IPS-NIHi11 (cell line): ENCODE measurements at places on chromosomes 7 and 10.

DNA sequence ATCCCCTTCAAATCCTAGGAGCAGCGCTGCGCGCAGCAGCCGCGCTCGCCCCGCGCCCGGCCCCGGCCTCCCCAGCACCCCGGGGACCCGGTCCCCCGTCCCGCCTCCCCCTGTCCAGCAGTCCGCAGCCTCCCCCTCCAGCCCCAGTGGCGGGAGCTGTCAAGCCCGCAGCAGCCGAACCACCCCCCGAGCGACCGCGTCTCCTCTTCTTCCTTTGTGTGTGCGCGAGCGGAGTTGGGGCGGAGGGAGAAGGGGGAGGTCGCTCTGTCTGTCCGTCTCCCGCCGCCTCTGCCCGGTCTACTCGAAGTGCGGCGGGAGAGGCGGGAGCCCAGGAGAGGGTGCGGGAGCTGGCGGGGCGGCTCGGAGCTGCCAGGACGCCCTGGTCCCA, 375 bp upstream of the CHN2 start:
- DNase-seq: peak; percentile 48

DNA sequence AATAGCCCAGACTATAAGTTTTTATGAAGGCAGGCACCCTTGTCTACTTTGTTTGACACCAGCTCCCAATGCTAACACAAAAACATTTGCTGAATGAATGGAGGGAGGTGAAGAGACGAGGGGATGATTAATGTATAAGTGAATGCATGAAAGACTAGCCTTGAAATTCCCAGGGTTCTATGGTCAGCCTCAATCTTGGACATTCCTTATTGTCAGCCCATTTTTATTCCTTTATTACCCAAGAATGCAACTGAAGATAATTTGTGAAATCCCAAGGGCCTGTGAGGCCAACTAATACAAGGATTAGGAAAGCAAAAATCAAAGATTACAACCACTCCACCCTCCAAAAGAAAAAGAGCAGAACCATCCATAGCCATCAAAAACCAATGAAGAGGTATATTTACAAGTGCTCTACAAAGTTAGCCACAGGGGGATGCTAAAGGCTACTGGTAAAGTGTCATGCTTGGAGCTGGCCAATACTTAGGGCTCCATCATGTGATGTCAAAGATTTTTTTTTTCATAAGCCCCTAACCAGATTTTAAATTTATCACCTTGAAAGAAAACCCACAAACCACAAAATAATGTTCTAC, 40.0 kb upstream of the ASAH2 start:
- DNase-seq: peak; percentile 23

DNA sequence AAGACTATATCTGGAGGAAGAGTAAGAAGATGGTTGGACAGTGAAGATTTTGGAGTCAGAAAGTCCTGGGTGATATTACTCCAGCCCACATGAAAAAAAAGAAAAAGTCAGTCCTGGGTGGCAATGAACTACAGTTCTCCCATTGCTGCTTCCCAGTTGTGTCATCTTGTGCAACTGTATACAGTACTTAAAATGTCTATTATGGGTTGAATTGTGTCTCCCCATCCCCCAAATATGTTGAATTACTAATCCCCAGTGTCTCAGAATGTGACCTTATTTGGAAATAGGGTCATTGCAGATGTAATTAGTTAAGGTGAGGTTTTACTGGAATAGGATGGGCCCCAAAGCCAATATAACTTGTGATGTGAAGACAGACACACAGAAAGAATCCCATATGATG, 15.6 kb downstream of the SEC23IP start:
- no peak for DNase-seq

DNA sequence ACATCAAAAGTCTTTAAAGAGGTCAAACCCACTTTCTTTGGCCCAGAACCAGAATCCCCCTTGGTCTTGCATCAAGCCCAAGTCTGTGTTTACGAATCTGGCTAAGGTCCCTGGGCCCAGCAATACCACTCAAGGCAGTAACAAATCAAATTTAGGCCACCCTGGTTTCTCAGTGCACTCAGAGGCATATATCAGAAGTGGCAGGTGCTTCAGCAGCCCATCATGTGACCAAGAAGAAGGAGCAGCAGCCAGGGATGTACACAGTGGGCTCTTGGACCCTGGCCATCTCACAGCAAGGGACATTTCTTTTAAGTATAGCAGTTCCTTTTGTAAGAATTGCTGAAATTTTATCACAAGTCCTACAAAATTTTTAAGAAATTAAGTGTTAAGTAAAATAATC, 7.3 kb upstream of the SLC25A13 start:
- no peak for DNase-seq

- no peak for DNase-seq
Observed at GRCh38 chr7:108124820-108125219, 5.3 kb downstream of the LAMB4 start.

DNA sequence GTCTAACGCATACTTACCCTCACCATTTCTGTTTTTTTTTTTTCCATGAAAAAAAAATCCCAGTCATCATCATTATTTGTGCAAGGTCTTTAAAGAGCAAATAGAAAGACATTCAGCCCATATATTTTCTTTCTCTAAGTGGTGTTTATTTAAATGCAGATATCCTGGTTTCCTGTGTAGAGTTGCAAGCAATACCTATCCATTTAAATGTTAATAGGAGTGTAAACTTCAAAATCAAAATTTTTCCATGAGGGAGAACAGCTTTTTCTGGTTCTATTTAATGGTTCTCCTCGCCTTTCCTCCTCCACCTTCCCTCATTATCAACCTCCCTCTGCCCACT, 120.1 kb upstream of the AGK start:
- DNase-seq: no peak

DNA sequence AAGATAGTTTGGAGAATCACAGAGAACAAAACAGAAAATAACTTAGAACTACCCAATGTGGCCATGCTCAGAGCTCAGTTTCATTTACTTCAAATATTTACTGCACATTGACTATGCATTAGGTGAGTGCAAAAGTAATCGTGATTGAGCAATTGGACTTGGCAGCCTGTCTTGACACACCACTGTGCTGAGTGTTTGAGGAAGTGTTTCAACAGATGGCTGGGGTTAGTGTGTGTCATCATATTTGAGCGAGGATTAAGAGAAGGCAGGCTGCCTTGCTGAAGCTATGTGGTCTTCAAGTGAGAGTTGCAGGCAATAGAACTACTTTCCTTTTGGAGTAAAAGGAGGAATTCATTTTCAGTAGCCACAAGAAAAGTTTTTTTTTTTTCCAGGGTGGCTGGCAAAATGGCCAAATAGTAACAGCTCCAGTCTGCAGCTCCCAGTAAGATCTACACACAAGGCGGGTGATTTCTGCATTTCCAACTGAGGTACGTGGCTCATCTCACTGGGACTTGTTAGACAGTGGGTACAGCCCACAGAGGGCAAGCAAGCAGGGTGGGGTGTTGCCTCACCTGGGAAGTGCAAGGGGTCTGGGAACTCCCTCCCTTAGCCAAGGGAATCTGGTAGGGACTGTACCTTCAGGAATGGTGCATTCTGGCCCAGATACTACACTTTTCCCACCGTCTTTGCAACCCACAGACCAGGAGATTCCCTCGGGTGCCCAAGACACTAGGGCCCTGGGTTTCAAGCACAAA, 37.6 kb downstream of the AKR1C4 start:
- no peak for DNase-seq

GRCh38 chr7:84058311-84059076, 136.1 kb downstream of the SEMA3A start:
- DNase-seq: no peak

DNA sequence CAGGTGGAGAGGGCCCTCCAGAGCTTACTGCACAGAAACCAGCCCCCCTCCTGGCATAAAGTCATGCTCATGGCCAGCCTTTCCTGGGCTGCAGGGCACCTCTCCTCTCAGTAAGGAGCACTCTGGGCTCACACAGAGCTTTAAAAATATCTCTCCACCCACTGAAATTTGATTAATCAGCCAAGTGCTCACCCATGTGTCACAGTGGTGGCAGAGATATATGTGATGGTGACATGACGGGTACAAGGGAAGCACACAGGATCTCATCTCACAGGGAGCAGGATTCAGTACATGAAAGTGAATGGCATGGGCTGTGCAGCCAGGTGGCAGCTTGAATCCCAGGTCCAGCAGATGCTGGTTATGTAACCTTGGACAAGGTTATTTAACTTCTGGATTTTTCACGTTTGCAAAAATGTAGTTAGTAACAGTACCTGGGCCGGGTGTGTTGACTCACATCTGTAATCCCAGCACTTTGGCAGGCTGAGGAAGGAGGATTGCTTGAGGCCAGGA, 144.8 kb downstream of the CALN1 start:
- DNase-seq: no peak

GRCh38 chr7:103487419-103487818, 41.4 kb upstream of the SLC26A5 start:
- DNase-seq: no peak

GRCh38 chr7:105011831-105012502, 2.0 kb upstream of the KMT2E start:
- DNase-seq: no peak

DNA sequence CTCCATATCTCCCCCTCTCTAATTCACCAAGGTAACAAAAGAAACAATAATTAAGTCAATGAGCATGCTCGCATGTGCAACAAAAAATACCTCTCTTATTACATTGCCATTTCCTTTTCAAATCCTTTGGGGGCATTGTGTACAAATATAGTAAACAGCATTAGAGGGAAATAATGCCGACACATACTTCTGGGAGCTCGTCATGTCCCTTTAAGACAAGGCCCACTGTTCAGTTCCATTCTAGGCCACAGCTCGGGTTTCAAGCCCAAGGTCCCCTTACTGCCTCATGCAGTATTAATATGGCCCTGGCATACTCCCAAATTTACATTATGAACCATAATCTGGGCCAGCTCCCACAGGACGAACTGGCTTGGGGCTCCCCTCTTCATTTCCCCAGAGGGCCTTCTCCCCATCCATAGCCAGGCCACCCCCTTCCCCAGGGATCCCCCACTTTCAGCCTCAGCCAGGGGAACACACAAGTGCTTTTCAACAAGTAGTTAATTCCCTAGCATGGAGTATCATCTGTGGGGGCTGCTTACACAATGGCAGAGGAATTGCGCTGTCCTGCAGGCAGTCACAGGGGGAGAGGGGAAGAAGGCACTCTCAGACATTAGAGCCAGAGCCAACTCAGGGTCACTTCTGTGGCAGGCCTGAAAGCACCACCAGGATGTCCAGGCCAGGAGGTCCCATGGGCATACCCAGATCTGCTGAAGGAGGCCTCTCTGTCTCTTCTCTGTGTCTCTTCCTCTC, 110.6 kb downstream of the KCNMA1 start:
- DNase-seq: peak; percentile 30

DNA sequence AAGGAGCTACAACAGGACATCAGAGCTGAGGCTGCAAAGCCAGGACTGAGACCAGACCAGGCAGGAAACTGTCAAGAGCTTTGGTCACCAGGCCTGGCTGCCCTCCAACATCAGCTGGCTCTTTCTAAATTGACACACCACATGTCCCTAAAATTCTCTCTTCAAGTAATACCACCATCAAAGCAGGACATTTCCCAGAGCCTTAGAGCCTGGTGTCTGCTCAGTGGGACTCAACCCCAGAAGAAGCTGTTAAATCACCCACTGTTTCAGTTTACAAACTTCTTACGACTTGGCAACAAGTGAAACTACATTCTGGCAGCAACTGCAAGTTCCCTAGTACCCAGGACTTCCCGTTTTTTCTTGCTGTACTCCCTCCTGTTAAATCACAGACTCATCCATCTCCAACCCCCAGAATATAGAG, 3.8 kb upstream of the IL6 start:
- DNase-seq: no peak

- DNase-seq: no peak
Observed at GRCh38 chr10:76433161-76434005, 1002.0 kb downstream of the LRMDA start.

- peak; percentile 18 for DNase-seq
Observed at GRCh38 chr7:97215556-97215955, 98.1 kb downstream of the SDHAF3 start.

DNA sequence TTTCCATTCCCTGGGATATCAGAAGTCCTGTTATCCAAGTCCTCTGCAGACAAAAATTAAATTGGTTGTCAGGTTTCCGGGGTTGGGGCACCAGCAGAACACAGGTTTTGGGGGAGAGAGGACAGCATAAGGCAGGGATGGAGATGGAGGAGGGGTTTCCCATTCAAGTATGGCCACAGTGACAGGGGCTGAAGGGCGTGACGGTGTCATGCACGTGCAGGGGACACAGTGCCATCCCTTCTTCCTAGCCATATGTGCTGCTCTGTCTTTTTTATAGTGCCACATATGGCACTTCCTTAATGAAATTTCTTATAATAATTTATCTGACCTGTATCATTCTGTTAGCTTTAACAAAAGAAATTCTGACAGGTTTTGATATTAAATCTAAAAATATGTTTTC, 259.2 kb downstream of the PTEN start:
- DNase-seq: no peak

- no peak for DNase-seq
Observed at GRCh38 chr7:138023618-138024342, 21.9 kb upstream of the CREB3L2 start.

DNA sequence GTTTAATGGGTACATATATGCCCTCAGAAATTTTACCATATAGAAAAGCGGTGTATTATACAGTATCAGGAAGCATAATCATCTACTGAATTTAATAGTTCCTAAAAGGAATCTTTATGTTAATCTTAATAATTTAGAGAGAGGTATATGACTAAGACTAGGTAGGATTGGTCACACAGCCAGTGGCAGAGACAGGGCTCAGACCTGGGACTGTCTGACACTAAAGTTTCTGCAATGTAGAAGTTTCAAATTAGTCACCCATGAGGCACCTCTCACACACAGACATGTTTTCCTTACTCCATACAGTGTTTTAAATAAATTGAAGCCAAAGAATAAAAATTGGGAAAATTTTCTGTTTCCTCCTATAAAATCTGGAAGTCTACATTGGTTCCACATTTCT, 72.8 kb upstream of the ADRA2A start:
- DNase-seq: no peak

DNA sequence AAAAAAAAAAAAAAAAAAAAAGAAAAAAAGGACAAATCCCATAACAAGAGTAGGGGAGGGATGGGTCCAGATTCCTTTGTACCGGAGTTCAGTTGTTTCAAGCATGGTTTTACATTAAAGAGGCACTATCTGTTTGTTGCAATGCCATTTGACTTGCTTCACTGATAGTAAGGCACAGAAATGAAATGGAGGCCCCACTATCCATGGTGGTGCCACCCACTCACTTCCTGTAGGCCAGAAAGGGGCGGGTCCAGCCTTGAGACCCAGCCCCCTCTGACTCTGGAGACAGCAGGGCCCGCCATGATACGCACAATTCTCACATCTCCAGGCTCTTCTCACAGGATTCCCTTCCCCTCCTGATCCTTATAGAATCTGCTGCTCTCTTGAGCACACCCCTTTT, 100.0 kb downstream of the CLEC2L start:
- peak; percentile 26 for DNase-seq

DNA sequence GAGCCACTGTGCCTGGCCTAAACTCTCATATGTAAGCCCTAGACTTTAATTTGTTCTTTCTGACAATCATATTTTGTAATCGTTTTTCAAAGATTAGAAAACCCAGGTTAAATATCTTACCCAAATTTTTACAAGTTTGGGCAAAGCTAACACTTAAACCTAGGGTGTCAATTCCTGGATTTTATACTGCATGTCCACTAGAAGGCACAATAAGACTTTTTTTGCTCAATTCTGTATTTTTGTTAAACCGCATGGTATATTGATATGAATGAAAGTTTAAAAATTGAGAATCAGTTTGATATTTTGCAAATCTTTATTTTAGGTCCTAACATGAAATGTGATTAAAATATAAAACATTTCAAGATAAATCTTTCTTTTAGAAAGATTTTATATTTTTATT, 29.3 kb downstream of the DYNC2I1 start:
- DNase-seq: no peak
